ENCODE measurements at places on chromosomes 5 and 9. TPM values are rescaled to one million over a fixed set of nuclear protein-coding genes. Genes with fewer than 3 reads are reported as not detected.

The ABHD17B gene
- total RNA-seq, result 14.1 TPM

The TERT gene
- total RNA-seq, result not detected

The DMRT3 gene
- total RNA-seq, result not detected

The ZNF879 gene
- total RNA-seq, result 7.5 TPM

The SLCO4C1 gene
- total RNA-seq, result not detected

The NR5A1 gene
- not detected for total RNA-seq

The TSTD2 gene
- 16.5 TPM for total RNA-seq

The LAMC3 gene
- total RNA-seq, result 0.39 TPM

The CKMT2 gene
- not detected for total RNA-seq

The SEC61B gene
- total RNA-seq, result 157 TPM

The MEF2C gene
- total RNA-seq, result 0.22 TPM

The KCNN2 gene
- total RNA-seq, result 0.33 TPM

The ZNF483 gene
- total RNA-seq, result 0.79 TPM

The SPATA6L gene
- total RNA-seq, result 4.7 TPM

The SLC24A2 gene
- total RNA-seq, result under 0.01 TPM

The NIM1K gene
- total RNA-seq, result 0.33 TPM

The SLC6A19 gene
- total RNA-seq, result not detected

The SOHLH1 gene
- total RNA-seq, result not detected

The STOML2 gene
- total RNA-seq, result 182 TPM

The PTRH1 gene
- total RNA-seq, result 7.2 TPM

The CER1 gene
- not detected for total RNA-seq

The ZNF618 gene
- 0.39 TPM for total RNA-seq

The PCDHGA6 gene
- total RNA-seq, result 2.6 TPM

The TSLP gene
- not detected for total RNA-seq

The ZNF454 gene
- total RNA-seq, result 2.7 TPM

The PCAT7 gene
- total RNA-seq, result not detected

The PCDHGB7 gene
- total RNA-seq, result 7.5 TPM

The IL3 gene
- total RNA-seq, result not detected

The OSTF1 gene
- 61.1 TPM for total RNA-seq

The RANBP3L gene
- total RNA-seq, result not detected

The SLC4A9 gene
- total RNA-seq, result not detected

The COX7C gene
- 114 TPM for total RNA-seq

The SPINK7 gene
- total RNA-seq, result not detected

The ESM1 gene
- not detected for total RNA-seq

The GDF9 gene
- total RNA-seq, result under 0.01 TPM

The GADD45G gene
- total RNA-seq, result 51.4 TPM

The IRX1 gene
- 66.8 TPM for total RNA-seq

The GAS1 gene
- total RNA-seq, result 13.7 TPM

The PTGDS gene
- 0.76 TPM for total RNA-seq

The HMHB1 gene
- not detected for total RNA-seq

The CATSPER3 gene
- not detected for total RNA-seq

The MLANA gene
- not detected for total RNA-seq

Data from placental epithelial cell (primary cell).